ENCODE measurements at places on chromosomes 5 and 9. TPM values are rescaled to one million over a fixed set of nuclear protein-coding genes. Genes with fewer than 3 reads are reported as not detected.

SPINK6 gene
- total RNA-seq: not detected

SLC6A3 gene
- not detected for total RNA-seq

ST8SIA4 gene
- total RNA-seq: 35.5 TPM

PCDHAC2 gene
- not detected for total RNA-seq

PALM2AKAP2 gene
- total RNA-seq: not detected

ANKHD1 gene
- total RNA-seq: 118 TPM

CER1 gene
- total RNA-seq: not detected

Measured in activated CD4-positive, alpha-beta T cell treated with anti-CD3 and anti-CD28 coated beads, Interleukin-2, amount 10 ng/mL, durations not matched to agents 7 days and 5 days (primary cell).